ENCODE measurements at places on chromosomes 16 and 17.

- DNase-seq = no peak
These were observed 21.8 kb downstream of the CNP start for GRCh38 chr17:41988418-41988817.

DNA sequence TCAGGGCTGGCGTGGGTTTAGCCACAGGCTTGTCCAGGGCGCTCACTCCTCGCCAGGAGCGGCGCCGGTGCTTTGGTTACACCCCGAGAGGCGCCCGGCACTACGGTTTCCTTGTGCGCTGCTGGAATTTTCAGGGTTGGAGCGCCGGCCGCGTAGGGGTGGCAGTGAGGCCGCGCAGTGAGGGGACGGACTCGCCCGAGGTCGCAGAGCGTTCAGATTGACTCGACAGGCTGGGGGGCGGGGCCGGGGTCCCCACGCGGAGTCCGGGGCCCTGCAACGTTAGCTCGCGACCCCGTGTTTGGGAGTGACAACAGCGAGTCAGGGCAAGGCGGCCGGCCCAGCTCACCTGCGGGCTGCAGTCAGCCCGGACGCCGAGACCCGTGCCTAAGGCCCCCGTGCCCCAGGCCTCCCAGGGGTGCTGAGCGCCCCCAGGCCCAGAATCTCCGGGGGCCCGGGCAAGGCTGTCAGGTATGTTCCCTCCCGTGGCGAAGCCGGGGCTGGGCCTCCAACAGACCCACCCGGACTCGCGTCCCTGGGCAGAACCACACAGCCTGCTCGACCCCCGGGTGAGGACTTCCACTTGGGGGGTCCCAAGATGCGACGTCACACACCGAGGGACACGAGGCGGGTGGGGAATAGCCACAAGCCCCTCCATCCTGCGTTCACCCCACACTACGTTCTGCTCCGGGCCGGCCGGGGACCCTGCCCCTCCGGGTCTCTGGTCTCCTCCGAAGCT lies 1.3 kb upstream of the ACTG1 start:
- DNase-seq = no peak

- DNase-seq = no peak
These were observed 592 bp downstream of the ALDOA start for GRCh38 chr16:30065943-30066760.

DNA sequence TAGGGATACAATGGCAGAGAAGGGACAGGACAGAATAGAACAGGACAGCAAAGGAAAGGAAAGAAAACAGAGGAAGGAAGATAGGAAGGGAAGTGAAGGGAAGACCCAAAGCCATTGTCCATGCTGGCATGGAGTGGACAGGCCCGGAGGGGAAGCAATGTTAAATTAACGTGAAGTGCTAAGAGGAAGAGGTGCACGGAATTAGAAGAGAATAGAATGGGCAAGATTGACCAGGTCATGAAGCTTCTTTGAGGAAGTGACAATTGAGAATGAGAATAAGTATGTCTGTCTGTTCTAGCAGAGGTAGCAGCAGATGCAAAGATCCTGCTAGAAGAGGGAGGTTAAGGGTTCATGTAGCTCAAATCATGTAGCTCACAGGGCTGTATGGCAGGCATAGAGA lies 117.2 kb downstream of the MAF start:
- no peak for DNase-seq

- peak; percentile 27 for DNase-seq
These were observed at the start of gene PLEKHG4 for GRCh38 chr16:67279296-67280089. Gene PLEKHG4 (plus strand): TSS chr16:67279532. CDS start chr16:67280045, 513 bp downstream.

DNA sequence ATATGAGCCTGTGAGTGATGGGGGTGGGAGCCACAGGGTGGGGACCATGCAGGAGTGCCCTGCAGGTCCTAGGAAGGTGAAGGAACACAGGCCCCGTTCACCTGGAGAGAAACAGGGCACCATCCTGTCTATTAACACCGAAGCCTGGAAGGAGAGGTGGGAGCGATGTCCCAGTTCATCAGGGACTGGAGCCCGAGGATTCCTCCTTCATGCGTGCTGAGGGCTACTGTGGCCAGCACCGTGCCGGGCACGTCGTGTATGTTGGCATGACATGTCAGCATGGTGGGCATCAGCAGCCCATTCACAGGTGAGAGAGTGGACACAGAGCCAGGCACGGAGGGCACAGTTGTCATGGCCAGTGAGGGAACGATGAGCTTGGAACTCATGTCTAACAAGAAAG lies 1.4 kb downstream of the WFIKKN2 start:
- no peak for DNase-seq

GRCh38 chr16:80324371-80324770 lies 216.4 kb upstream of the DYNLRB2 start:
- DNase-seq = no peak

DNA sequence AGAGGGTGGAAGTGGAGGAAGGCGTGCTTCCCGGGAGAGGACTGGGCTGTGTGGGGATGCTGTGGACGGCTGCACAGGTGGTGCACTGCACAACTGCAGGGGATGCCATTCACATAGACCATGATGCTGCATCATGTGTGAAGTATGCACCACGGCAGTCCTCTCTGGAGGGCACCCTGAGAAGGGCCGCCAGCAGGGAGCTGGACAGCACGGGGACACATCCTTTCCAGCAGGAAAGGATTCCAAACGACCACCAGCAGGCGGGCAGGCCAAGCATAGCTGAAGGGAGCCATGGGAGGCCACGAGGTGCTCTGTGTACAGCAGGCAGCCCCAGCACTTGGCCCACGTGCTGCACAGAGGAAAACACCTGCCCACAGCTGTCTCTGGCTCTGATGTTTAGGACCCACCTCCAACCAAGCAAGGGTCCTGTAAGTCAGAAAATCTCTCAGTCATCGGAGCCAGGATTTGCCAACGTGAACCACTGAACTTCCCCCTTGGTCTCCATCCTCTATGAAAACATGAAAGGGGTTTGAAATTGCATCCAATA lies 10.1 kb downstream of the ACTG1 start:
- no peak for DNase-seq

Measured in LNCaP clone FGC (cell line).